ENCODE measurements at places on chromosomes 7 and 10.

- no peak for DNase-seq
These were observed 13.0 kb downstream of the AIFM2 start for GRCh38 chr10:70119623-70120022.

DNA sequence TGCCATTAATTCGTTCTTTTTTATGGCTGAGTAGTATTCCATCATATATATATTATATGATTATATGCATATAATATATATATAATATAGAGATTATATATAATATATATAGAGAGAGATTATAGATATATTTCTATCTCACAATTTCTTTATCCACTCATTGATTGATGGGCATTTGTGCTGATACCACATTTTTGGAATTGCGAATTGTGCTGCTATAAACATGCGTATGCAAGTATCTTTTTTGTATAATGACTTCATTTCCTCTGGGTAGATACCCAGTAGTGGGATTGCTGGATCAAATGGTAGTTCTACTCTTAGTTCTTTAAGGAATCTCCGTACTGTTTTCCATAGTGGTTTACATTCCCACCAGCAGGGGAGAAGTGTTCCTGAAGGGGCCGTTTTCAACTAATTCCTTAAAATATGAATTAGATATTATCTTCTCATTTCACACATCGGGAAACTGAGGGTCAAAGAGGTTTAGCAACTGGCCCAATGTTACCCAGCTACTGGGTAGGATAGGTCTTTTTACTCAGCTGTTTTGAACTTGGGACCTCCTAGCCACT, 16.5 kb downstream of the NFE2L3 start:
- no peak for DNase-seq

DNA sequence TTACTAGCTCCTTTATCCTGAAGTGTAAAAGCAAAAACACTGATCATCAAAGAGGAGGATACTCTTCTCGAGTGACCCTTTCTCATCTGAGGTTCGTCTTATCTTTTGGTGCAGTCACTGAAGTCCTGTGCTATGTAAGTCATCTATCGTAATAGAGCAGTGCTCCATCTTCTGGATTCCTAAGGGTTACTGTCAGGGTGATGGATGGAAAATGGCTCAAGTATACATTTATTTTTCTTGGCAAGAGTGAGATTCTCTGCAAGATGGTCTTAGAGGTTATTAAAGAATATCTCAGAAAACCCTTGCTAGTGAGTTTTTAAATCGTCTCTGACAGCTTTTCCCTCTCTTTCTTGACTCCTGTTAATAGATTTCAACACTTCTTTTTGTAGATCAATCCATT, 12.4 kb downstream of the PRKG1 start:
- no peak for DNase-seq

DNA sequence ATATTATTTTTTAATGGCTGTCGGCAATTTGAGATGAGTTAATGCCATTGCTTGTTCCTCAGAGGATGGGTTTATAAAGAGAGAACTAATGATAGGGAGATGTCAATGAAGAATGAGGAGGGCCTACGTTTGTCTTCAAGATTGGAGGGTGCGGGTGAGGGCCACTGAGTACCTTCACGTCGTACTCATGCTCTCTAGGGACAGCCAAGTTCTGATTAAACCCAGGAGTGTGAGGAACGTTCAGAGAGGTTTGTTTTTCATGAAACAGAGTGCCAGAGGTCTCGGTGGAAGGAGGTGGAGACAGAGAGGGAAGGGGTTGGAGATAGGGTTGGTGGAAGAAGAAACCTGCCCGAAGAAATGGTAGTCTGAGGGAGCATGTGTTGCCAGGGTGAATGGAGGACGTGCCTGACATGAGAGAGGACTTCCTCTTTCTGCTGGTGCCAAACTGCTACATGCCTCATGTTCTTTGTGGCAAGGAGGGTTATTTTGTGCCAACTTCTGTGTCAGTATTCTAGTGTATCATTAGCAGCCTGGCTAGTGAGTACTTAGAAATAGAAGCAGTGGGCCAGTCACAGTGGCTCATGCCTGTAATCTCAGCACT, 8.9 kb downstream of the DHTKD1 start:
- DNase-seq, result no peak

DNA sequence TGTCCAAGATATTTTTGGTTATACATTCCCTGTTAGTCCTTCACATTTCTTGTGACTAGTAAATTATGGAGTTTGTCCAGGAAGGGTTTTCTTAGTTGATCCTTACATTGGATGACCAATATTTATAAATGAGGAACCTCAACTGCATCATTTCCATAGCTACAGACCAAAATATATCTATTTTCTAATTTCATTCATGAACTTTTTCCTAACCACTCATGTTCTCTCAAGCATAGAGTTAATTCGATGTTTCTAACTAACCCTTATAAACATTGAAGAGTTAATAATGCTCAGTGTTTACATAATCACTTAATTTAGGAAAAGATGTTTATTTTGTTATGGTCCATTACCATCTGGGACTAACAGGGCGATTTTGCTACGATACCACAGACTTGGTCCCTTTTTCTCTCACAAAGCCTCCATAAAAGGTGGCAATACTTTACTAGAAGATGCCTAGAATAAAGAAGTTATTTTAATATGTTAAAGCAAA, 591.0 kb downstream of the MAGI2 start:
- DNase-seq, result no peak

DNA sequence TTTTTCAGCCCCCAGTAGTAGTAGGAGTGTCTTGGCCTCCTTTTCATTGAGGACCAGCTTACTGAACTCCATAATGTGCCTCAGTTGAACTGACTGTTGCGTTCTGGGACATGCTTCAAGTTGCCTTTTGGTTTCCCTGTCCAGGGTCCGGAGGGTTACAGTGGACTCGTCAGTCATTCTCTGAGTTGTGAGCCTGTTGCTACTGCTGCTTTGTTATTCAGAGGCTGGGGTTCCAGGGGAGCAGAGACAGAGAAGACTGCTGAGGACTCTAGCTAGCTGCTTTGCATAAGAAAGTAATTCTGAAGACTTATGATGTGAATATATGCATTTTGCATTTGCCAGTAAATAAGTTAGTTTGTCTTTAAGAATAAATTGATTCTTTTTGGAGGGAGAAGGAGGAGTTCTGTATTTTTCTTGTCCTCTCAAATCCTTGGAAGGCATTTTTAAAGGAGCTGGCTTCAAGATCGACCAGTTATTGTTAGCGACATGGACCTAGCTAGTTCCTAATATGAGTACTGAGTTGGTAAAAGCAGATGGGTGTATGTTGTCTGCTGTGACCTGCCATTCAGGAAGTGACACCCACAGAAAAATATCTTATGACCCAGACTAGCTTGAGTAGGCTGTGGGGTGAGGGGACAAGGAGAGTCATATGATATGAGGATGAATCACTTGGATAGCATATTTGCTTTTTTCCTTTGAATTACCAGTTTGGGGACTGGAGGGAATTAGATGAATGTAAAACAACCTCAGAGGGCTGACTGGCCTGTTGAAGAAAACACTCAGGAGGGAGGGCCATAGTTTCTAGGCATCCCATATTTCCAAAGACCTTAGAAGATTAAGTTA, 8.3 kb downstream of the PI4K2A start:
- DNase-seq, result no peak

- no peak for DNase-seq
These were observed 85.7 kb upstream of the BET1 start for GRCh38 chr7:94089806-94090205.

GRCh38 chr7:33050535-33051318, 11.8 kb downstream of the NT5C3A start:
- no peak for DNase-seq

DNA sequence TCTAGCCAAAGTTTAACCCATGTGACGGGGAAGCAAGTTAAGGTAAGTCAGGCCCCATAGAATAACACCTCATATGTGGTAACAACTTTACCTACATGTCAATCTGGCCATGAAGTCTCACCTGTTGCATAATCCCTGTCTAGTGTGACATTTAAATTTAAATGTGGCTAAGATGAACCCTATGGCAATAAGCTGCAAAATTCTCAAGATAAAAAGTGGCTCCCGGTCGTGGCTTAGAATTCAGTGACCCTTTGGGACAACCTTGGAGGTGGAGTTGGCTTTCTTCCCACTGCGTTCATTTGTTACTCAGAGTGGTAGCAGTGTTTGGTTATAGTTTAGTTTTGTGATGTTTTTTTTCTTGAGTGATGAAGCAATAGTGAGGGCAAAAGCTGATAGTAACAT, 90.6 kb downstream of the ARID5B start:
- no peak for DNase-seq
